ENCODE measurements at places on chromosomes 2 and 18.
A peak's percentile ranks its signal among the peaks of the same experiment; 100 is the strongest.

GRCh38 chr18:47794725-47795433 is 135.6 kb downstream of the SMAD2 start:
- H3K36me3 ChIP-seq = no peaks in the 10 kb centered on the region
- H3K27ac ChIP-seq = no peak overlapping the region
- peaks cover 25% of the 10 kb centered on the region for H3K27me3 ChIP-seq
- DNase-seq = no peak
- no peaks in the 10 kb centered on the region for H3K4me1 ChIP-seq

- no peak for DNase-seq
- no peaks in the 10 kb centered on the region for H3K36me3 ChIP-seq
- H3K4me3 ChIP-seq = no peak overlapping the region
- H3K27ac ChIP-seq = no peak overlapping the region
- no peaks in the 10 kb centered on the region for H3K27me3 ChIP-seq
- H3K4me1 ChIP-seq = no peaks in the 10 kb centered on the region
Observed at GRCh38 chr2:214853906-214854305, 44.4 kb upstream of the BARD1 start.

GRCh38 chr2:46943881-46944798 is 28.5 kb upstream of the MCFD2 start:
- H3K27me3 ChIP-seq = no peaks in the 10 kb centered on the region
- peak; percentile 83 for DNase-seq
- peak overlapping the region; percentile 96 for H3K27ac ChIP-seq
- H3K36me3 ChIP-seq = no peaks in the 10 kb centered on the region
- peaks cover 40% of the 10 kb centered on the region for H3K4me1 ChIP-seq

DNA sequence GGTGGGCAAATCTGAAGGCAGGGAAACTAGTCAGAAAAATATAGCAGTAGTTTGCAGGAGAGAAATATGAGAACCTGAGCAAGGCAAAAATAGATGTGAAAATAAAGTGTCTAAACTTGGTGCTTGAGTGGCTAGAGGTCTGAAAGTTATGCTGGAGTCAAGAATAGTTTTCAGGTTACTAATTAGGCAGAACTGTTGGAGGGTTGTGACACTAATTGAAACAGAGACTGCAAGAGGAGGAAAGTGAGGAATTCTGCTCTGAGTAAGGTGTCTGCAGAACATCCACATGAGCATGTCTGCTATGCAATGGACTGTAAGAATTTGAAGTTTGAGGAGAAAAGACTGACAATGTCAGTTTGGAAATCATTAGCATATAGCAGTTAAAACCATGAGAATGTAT is 444.0 kb upstream of the LRRTM1 start:
- no peak overlapping the region for H3K4me3 ChIP-seq
- no peaks in the 10 kb centered on the region for H3K27me3 ChIP-seq
- no peaks in the 10 kb centered on the region for H3K4me1 ChIP-seq
- H3K27ac ChIP-seq = no peak overlapping the region
- H3K36me3 ChIP-seq = peaks cover 5% of the 10 kb centered on the region

- H3K27ac ChIP-seq = no peak overlapping the region
- H3K4me1 ChIP-seq = no peaks in the 10 kb centered on the region
- H3K27me3 ChIP-seq = peaks cover 25% of the 10 kb centered on the region
- no peak for DNase-seq
- H3K36me3 ChIP-seq = no peaks in the 10 kb centered on the region
Observed at GRCh38 chr18:48477348-48477747, 61.5 kb upstream of the CTIF start.

DNA sequence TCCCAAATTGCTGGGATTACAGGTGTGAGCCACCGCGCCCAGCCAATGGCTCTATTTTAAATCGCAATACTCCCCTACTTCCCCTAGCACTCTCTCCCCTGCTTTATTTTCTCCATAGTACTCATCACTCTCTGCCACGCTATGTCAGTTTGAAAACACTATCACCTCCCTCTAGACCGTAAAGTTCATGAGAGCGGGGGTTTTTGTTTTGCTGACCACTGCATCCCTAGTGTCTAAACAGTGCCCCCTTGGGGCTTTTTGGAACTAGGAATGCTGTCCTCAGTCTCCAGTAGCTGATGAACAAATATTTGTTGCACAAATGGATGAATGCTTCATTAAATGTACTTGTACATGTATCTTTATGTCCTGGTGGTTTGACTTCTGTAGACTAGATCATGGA is 44.1 kb downstream of the ATOH8 start:
- DNase-seq = no peak
- H3K27ac ChIP-seq = no peak overlapping the region
- H3K36me3 ChIP-seq = no peaks in the 10 kb centered on the region
- H3K4me3 ChIP-seq = no peak overlapping the region
- no peaks in the 10 kb centered on the region for H3K4me1 ChIP-seq
- H3K27me3 ChIP-seq = peaks cover 34% of the 10 kb centered on the region

- H3K27ac ChIP-seq = no peak overlapping the region
- H3K36me3 ChIP-seq = no peaks in the 10 kb centered on the region
- no peak for DNase-seq
- H3K4me1 ChIP-seq = peaks cover 25% of the 10 kb centered on the region
Observed at GRCh38 chr2:222882484-222882928, 21.7 kb downstream of the ACSL3 start.

- H3K36me3 ChIP-seq = no peaks in the 10 kb centered on the region
- H3K27me3 ChIP-seq = peaks cover 6% of the 10 kb centered on the region
- H3K4me3 ChIP-seq = no peak overlapping the region
- H3K27ac ChIP-seq = no peak overlapping the region
- DNase-seq = no peak
- H3K4me1 ChIP-seq = peaks cover 15% of the 10 kb centered on the region
Observed at GRCh38 chr2:36781907-36782720, 85.6 kb downstream of the VIT start.

DNA sequence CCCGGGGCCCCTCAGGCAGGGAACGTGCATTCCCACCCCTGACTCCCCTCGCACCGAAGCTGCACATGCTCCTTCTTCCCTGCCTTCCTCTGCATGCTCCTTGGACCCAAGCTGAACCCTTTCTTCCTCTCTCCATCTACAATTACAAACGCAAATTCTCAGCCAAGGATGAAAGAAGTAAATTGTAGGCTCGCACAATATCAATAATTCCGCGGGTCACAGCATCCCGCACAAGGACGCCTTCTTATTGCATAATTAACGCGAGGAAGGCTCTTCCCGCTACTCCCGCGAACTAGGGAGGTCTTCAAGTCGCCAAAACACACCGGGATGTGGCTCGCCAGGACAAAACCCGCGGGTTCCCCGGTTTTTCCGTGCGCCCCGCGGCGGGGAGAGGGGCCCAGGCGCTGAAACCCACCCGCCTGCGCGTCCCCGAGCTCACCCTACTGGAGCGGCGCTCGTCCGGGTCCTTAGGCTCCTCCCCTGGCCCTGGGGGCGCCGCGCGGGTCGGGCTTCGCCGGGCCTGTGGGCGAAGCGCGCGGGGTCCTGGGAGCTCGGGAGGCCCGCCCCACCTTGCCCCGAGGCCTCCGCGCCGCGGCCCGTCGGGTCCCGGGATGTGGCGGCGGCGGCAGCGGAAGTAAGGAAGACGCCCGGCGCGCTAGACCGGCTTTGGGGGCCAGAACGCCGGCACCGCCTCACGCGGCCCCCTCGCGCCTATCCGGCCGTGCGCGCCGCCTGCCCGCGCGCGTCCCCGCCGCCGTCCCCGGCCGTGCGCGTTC is at the start of gene CHST10:
TSS of gene CHST10 (minus strand) at position 734 of the 776 bp plus-strand sequence. CDS start 10,993 bp downstream, outside the sequence.
- no peaks in the 10 kb centered on the region for H3K36me3 ChIP-seq
- H3K4me3 ChIP-seq = peak within 1 kb of the TSS; percentile 92
- DNase-seq = peak; percentile 77
- H3K27ac ChIP-seq = peak within 1 kb of the TSS; percentile 88
- H3K4me1 ChIP-seq = peaks cover 19% of the 10 kb centered on the region
- no peaks in the 10 kb centered on the region for H3K27me3 ChIP-seq

- no peak for DNase-seq
- H3K4me1 ChIP-seq = peaks cover 22% of the 10 kb centered on the region
- no peaks in the 10 kb centered on the region for H3K27me3 ChIP-seq
- H3K4me3 ChIP-seq = peak overlapping the region; percentile 99
- peaks cover 14% of the 10 kb centered on the region for H3K36me3 ChIP-seq
- peak overlapping the region; percentile 96 for H3K27ac ChIP-seq
Observed at GRCh38 chr2:219228911-219229304, 528 bp downstream of the ATG9A start.

DNA sequence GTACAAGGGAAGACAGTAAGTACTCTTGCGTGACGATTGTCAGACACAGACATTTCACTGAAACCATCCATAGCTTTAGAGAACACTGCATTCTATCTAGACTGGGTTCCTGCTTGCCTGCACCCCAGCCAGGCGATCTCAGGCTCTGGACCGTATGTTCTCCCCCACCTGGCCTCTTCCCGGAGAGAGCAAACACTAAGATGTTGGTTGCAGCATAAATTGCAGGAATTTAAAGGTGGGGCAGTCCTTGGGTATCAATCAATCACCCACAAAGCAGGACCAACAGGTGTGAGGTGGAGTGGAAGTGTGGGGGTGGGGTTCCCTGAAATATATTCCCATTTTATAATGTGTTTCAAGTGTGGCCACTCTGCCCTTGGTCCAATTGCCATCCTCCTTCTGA is 103.6 kb upstream of the TGFA start:
- peaks cover 26% of the 10 kb centered on the region for H3K27me3 ChIP-seq
- no peaks in the 10 kb centered on the region for H3K36me3 ChIP-seq
- no peak overlapping the region for H3K4me3 ChIP-seq

DNA sequence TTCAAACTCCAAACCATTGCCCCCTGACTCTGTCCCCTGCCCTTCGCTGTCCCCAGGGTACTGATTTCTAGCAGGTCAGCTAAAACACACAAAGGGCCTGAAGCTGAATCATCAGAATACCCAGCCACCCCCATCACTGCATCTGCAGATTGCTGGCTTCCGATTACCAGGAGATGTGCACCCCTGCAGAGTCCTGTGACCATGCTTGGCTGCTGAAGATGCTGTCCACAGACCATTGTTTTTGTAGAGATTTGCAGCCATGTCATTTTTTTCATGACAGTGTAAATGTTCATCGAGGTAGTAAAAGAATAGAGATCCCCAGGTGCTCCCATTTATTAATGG is 463.3 kb downstream of the STK39 start:
- no peak overlapping the region for H3K27ac ChIP-seq
- no peaks in the 10 kb centered on the region for H3K4me1 ChIP-seq
- H3K4me3 ChIP-seq = no peak overlapping the region
- no peak for DNase-seq
- peaks cover 7% of the 10 kb centered on the region for H3K27me3 ChIP-seq
- H3K36me3 ChIP-seq = no peaks in the 10 kb centered on the region

GRCh38 chr2:143939626-143940330 is 580.1 kb downstream of the ZEB2 start:
- no peak overlapping the region for H3K27ac ChIP-seq
- H3K27me3 ChIP-seq = peaks cover 20% of the 10 kb centered on the region
- no peak overlapping the region for H3K4me3 ChIP-seq
- H3K4me1 ChIP-seq = peaks cover 12% of the 10 kb centered on the region
- no peaks in the 10 kb centered on the region for H3K36me3 ChIP-seq

GRCh38 chr2:203400805-203401585 is 72.8 kb downstream of the ABI2 start:
- H3K4me1 ChIP-seq = peaks cover 3% of the 10 kb centered on the region
- peaks cover 4% of the 10 kb centered on the region for H3K36me3 ChIP-seq
- H3K4me3 ChIP-seq = no peak overlapping the region

DNA sequence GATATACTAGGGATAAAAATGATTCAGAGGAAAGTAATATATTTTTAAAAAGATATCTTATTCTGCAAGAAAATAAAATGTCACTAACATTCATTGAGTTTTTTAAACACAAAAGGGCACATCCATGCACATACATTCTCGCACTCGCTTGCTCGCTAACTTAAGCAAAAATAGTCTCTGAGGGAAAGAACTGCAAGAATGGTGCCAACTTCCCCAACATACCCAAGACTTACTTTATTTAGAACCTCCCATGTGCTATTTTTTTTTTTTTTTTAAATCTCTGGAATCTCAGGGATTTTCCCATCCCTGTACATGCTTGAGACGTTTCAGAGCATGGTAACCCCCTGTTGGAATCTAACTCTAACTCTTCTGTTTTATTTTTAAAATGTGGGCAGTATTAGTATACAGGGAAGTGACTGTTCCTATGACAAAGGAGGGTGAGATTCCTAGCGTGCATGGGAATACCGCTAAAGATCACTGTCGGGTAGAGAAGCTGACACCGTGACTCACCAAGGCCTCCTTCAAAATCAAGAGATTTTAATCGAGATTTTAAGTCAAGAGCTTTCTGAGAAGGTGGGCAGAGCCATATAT is 187.9 kb upstream of the ZEB2 start:
- H3K4me3 ChIP-seq = no peak overlapping the region
- no peak for DNase-seq
- no peaks in the 10 kb centered on the region for H3K27me3 ChIP-seq
- H3K27ac ChIP-seq = no peak overlapping the region

GRCh38 chr2:118557791-118558190 is 289.7 kb downstream of the EN1 start:
- no peak overlapping the region for H3K4me3 ChIP-seq
- no peaks in the 10 kb centered on the region for H3K36me3 ChIP-seq
- no peak for DNase-seq

GRCh38 chr2:29688429-29688828 is 233.0 kb downstream of the ALK start:
- H3K4me3 ChIP-seq = no peak overlapping the region
- H3K27me3 ChIP-seq = peaks cover 23% of the 10 kb centered on the region
- H3K27ac ChIP-seq = no peak overlapping the region
- no peaks in the 10 kb centered on the region for H3K36me3 ChIP-seq
- no peaks in the 10 kb centered on the region for H3K4me1 ChIP-seq

DNA sequence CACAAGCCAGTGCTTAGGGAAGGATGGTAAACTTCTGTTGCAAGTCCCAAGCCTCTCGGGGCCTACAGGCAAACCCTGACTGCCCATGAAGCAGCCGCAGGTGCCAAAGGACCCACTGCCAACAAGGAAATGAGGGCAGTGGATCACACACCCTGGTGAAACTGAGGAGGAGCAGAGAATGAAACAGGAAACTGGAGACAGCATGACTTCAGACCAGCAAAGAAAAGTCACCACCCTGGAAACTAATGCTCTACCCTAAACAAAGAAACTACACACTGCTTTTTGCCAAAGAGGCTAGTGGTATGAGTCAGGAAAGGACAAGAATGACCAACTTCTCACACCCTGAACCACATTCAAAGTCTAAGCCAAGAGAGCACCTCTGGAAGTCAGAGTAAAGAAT is 97.2 kb downstream of the MYO5B start:
- no peak for DNase-seq
- H3K27me3 ChIP-seq = peaks cover 37% of the 10 kb centered on the region
- H3K27ac ChIP-seq = no peak overlapping the region

GRCh38 chr2:24374301-24374700 is 14.0 kb upstream of the ITSN2 start:
- no peak overlapping the region for H3K27ac ChIP-seq
- no peaks in the 10 kb centered on the region for H3K36me3 ChIP-seq
- H3K4me3 ChIP-seq = no peak overlapping the region
- no peak for DNase-seq

DNA sequence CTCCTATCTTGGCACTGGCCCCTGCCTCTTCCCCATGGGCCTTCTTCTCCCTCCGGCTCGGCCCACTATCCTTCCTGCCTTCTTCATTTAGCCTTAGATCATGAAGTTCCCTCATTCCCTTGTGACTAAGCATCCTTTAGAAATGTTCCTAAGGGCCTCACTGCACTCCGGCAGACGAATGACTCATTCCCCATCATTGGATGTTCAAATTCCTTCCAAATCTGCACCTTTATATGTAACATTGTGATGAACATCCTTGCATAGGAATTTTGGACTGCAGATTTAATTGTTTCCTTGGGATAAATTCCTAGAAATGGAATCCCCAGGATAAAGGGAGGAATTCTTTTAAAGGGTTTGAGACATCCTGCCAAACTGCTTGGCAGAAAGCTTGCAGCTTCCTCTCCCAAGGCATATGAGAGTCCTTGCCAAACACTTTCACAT is 19.0 kb downstream of the CRACDL start:
- peaks cover under 1% of the 10 kb centered on the region for H3K4me1 ChIP-seq
- H3K4me3 ChIP-seq = no peak overlapping the region
- no peak for DNase-seq
- no peaks in the 10 kb centered on the region for H3K36me3 ChIP-seq
- no peak overlapping the region for H3K27ac ChIP-seq
- peaks cover 35% of the 10 kb centered on the region for H3K27me3 ChIP-seq
